ENCODE measurements at places on chromosomes 7 and 10. TPM values are rescaled to one million over a fixed set of nuclear protein-coding genes. Genes with fewer than 3 reads are reported as not detected.

CLDN4 gene
- total RNA-seq = 0.12 TPM

HTR7 gene
- not detected for total RNA-seq

ERCC6 gene
- 19.2 TPM for total RNA-seq

FXYD4 gene
- 0.37 TPM for total RNA-seq

FZD1 gene
- total RNA-seq = not detected

DNA sequence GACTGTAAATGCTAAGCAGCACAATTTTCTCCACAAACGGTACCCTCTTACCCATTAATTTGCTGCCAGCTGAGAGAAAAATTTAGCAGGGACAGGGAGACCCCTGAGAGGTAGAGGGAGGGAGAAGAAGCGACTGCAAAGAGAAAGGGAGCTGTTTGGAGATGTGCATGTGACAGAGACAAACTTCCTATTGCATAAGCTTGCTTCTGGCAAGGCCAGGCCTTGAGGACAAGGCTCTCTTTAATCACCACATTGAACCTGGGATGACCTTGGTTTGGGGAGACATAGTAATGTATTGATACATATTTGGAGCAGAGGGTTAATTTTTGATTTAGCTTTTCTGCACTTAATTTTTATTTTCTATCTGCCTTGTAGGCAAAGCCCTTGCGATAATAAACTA, 31.1 kb upstream of the HIBADH start:
- DNase-seq = no peak

GRCh38 chr7:107021600-107021999, 22.9 kb upstream of the PRKAR2B start:
- DNase-seq = no peak

- no peak for DNase-seq
Measured at GRCh38 chr10:117254774-117255735, 14.1 kb downstream of the SLC18A2 start.

DNA sequence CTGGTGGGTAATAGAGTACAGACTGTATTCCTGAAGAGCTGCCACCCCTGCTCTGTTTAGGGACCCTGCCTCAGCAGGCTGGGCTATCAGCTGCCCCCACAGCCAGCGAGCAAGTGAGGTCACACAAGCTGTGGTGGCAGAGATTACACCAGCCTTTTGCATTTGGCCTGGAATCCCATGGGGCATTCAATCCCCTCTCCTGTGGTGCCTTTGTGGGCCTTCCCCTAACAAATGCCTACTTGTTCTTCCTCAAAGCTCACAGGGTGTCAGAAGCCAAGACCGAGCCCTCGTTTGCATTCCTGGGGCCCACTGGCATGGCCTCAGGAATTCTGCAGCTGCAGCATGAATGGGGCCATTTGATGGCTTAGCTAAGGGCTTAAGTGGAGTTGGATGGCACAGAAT, 212.7 kb upstream of the PHYHIPL start:
- no peak for DNase-seq

DNA sequence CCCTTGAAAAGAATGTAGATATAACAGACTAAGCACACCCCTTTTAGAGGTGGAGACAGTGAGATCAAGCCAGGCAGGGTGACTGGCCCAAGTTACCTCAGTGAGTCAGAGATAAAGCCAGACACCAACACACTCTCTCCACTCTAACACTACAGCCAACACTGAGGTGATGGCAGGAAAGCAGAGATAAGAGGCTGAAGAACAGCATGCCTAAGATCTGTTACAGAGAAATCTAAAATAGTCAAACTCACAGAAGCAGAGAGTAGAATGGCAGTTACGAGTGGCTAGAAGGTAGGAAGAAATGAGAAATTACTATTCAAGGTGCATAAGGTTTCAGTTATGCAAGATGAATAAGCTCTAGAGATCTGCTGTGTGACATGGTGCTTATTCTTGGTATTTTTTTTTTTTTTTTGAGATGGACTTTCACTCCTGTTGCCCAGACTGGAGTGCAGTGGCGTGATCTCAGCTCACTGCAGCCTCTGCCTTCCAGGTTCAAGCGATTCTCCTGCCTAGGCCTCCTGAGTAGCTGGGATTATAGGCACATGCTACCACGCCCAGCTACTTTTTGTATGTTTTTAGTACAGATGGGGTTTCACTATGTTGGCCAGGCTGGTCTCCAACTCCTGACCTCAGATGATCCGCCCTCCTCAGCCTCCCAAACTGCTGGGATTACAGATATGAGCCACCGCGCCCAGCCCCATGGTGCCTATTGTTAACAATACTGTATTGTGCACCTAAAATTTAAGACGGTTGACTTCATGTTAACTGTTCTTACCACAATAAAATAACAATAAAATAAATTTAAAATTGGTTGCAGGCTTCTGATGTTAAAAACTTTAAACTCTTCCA, 28.7 kb downstream of the ICA1 start:
- no peak for DNase-seq

DNA sequence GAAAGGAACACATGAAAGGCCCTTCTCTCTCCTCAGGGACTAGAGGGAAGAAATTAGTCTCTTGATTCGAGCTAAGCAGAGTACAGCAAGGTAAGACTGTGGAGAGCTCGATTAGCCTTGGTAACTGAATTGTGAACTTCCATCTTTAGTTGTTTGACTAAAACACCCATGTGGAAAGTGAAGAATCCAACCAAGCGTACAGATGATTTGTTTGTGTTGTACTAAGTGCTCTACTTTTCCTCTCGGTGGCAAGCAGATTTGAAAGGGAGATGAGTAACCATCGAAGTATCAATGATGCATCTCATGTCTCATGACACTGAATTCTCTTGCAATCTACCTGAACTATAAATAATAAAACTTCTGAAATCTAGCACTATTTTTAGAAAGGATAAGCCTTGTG, 80.7 kb downstream of the FZD1 start:
- no peak for DNase-seq

GRCh38 chr7:13093160-13093559, 405.7 kb downstream of the ARL4A start:
- DNase-seq = no peak

DNA sequence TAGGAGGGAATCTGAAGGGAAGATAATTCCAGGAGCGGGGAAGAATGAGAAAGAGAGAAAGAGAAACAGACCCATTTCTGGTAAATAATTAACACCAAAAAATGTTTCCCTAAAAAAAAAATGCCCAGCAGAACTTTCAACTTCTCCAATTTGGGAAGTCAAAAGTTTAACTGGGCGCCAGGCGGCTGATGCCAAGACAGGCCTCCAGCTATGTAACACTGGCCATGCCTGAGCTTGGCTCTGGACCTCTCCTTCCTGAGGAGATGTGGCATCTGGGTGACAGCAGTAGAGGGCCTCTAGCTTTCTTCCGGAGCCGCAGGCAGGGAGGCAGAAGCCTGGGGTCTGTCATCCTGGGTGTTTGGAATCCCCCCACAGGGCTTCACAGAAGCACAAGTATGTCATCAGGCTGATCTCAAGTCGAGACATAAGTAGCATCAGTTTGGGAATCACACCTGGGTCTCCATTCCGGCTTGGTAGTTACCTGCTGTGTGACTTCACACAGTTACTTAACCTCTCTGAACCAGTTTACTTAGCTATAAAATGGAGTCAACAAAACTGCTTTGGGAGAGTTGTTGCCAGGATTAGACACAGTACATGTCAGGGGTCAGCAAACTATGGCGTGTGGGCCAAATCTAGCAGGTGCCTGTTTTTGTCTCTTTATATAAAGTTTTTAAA, 50.5 kb upstream of the TCF7L2 start:
- no peak for DNase-seq

GRCh38 chr10:130371666-130372065, 235.5 kb downstream of the GLRX3 start:
- DNase-seq = no peak

GRCh38 chr7:1567896-1568510, 1.8 kb downstream of the PSMG3 start:
- DNase-seq = no peak

GRCh38 chr10:14779001-14779651, 4.4 kb upstream of the FAM107B start:
- DNase-seq = no peak

GRCh38 chr7:149766135-149766675, 7.2 kb downstream of the ZNF467 start:
- no peak for DNase-seq

DNA sequence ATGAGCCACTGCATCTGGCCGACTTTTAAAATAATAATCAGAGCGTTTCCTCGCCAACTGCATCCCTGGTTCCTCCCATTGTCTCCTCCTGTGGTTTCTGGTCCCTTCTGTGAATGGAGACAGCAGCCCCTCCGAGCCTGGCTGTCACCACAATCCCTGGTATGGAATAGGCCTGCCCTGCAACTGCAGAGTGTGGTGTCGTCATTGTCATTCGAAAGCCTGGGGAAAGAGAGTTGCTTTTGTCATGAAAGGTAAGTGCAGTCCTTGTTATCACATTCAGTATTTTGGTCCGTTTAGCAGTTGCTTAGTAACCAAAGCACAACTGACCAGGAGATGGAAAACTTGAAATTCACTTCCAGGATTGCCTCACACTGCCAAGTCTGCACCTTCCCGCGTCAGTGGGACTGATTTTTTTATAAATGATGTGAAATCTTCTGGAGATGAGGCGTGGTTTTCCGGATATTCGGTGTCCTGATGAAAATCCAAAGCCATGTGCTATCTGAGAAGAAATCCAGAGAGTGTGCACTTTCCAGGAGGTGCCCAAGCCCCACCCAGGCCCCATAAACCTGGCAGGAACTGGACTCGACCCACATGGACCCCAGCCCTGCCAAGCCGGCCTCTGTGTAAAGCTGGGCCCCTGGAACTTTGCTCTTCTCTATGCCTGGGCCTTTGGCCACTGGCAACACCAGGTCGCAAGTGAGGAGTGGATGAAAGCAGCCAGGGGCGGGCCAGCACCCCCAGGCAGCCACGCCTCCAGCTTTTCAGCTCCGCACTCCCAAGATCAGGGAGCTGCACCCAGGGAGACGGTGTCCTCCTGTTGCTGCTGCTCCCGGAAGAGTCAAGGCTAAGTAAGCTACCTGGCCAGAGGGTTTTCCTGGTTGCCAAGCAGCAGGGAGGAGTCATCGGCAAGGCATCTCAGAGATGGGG, 133.7 kb upstream of the SH2B2 start:
- no peak for DNase-seq

GRCh38 chr10:78749898-78750297, 318.9 kb upstream of the ZMIZ1 start:
- no peak for DNase-seq

GRCh38 chr10:31694929-31695837, 233.4 kb downstream of the ARHGAP12 start:
- no peak for DNase-seq

- DNase-seq = peak; percentile 33
Measured at GRCh38 chr10:43205681-43206390, 61.0 kb downstream of the RASGEF1A start.

- DNase-seq = no peak
Measured at GRCh38 chr10:128626397-128627000, 500.3 kb upstream of the MKI67 start.
